Hypothalamus (tissue), 51 donors: ENCODE measurements at places on chromosomes 11 and 22.

DNA sequence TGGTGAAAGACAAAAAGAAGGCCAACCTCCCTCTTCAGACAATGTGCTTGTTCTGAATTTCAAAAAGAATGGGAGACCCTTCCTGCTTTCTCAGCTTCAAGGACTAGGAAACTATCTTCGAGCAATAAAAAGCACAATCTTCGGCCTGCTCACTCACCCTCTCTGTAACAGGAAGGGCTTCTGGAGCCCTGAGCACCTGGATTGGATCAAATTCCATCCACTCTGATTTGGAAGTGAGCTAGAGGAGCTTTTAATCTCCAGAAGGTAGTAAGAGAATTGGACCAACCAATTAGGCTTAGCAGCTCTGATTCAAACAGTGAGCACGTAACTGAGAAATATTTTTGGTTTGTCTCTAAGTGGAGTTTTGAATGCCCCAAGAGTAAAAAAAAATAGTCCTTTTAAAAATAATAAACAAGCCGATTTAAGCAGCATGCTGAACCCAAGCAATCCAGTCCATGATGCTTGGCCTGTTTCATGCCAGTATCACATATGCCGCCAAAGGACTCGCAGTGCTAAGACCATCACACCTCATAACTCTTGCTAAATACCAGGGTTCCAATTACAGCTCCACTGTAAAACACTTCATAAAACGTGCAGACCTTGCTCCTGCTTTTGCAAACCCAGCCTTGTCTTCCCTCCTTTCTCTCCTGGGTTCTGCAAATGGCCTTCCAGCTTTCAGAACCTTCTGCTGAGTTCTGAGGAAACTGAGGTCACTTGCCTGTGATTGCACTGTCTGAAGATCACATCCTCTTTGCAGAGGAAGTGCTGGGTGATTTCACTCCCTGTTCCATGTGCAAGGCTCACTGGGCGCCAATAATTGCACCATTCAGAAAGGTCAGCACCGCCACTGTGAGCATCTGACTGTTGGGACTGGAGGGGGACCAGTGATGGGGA is 74.4 kb downstream of the SLC1A2 start:
- no peak for DNase-seq

- no peak for DNase-seq
These were observed 545.4 kb downstream of the TBC1D22A start for GRCh38 chr22:47307822-47308221.

GRCh38 chr11:112355726-112356125 is 95.1 kb upstream of the PLET1 start:
- no peak for DNase-seq

- DNase-seq, result no peak
These were observed 5.2 kb downstream of the NUMA1 start for GRCh38 chr11:72075109-72075508.

- no peak for DNase-seq
These were observed 329.5 kb downstream of the MIAT start for GRCh38 chr22:26986884-26987283.

DNA sequence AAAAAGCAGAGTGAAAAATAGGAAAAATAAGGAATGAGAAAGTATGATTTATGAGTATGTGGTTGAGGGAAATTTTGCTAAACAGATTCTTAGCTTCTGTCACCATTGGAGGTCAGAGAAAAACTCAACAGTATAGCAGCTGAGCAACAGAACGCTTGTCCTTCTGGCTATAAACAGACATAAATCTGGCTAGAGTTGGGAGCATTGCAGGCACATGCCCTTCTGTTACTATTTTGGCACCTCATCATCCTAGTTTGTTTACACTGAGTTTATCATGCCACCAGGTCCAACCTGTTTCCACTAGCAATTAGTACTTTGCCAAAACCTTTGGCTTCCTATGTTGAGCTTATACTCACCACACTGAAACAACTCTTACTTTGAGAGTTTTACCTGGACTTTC is 6.9 kb downstream of the UBE4A start:
- DNase-seq, result no peak

DNA sequence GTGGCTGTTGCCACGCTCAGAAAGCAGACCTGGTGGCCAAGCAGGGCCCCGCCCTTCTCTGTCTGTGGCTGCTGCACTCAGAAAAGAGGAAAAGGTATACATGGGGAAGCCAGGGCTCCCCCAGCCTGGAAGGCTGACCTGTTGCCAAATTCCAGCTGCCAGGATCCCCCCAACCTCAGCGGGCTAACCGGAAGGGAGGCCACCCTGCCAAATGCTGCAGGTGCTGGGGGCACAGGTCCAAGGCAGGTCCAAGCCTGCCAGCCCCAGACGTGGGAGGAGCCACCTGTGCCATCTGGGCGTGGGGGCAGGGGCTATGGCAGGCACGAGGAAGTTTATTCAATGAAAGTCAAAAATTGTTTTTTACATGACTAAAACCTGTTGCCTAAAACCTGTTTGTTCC is 2.6 kb downstream of the NPTXR start:
- DNase-seq, result no peak

DNA sequence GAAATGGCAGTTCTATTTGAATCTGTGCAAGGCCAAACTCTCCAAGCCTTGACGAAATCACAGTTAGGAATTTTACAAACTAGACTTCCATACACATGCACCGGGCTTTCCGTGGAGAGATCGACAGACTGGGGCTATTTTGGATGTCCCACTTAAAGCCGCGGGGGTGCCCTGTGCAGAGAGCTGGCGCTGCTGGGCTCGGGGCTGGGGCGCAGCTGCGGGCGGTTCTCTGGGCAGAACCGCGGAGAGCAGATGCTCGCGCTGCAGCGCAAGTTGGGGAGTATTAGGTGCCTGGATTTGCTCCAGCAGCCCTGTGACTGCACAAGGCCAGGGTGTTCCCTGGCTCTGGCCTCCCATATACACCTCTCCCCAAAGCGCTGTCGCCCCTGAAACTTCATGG is 67.2 kb downstream of the SPATA19 start:
- no peak for DNase-seq

DNA sequence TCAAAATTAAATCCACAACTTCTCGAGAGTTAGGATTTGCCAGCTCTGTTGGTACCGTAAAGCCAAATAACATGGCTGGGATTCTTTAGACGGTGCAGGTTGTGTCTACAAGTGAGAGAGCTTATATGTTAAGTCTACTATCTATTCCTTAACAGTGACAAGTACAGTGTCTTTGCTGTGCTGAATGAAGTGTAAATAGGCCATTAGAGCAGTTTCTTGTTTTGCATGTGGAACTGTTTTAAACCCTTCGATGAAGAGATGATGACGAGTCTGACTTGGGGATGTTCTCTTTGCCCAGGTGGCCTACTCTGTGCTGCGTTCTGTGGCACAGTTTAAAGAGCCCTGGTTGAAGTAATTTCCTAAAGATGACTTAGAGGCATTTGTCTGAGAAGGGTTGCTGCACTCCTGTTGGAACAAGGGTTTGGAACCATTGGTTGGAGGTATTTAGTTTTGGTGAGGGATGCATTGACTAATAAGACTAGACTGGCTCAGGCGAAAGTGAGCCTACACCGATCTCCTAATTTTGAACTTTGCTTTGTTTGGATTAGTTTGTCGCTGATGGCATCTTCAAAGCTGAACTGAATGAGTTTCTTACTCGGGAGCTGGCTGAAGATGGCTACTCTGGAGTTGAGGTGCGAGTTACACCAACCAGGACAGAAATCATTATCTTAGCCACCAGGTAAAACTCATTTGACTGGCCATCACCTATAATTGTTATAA is 988 bp downstream of the RPS3 start:
- DNase-seq, result no peak

DNA sequence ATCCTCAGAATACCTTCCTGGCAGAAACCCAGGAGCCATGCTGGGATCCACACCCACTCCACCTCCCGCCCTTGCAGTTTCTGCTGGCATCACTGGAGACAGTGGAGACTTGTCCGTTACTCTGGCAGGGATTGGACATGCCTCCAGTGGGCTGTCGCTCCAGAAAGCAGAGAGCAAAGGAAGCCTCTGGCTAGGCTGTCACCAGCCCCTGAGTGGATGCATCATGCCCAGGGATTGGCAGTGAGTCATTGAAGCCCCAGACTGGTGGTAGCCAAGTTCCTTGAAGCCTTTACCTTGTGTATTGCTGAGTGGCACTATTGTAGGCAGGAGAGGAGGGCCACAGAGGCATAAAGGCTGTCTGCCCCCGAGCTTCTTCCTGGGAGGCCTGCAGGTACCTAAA is 34.8 kb upstream of the E2F8 start:
- DNase-seq, result no peak

DNA sequence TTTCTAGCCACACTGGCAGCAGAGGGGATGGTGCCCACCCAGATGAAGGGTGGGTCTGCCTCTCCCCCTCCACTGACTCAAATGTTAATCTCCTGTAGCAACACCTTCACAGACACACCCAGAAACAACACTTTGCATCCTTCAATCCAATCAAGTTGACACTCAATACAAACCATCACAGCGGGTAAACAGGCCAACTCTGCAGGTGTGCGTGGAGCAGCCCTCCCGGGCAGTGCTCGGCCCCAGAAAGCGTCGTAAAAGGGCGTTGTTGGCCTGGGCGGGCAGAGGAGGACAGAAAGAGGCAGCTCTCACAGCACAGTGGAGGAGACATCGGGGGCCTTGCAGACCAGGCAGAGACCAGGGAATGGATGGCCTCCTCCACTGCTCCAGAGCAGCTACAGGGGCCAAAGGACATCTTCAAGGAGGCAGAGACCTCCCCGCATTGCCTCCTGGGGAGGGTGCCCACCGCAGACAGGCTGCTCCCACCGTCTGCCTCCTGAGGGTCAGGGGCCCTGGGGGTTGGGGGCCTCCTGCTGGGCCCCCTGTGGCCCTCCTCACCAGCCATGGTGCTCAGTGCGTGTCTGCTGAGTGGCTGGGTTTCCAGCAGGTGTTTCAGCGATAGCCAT is 56.1 kb upstream of the FADD start:
- DNase-seq, result no peak

DNA sequence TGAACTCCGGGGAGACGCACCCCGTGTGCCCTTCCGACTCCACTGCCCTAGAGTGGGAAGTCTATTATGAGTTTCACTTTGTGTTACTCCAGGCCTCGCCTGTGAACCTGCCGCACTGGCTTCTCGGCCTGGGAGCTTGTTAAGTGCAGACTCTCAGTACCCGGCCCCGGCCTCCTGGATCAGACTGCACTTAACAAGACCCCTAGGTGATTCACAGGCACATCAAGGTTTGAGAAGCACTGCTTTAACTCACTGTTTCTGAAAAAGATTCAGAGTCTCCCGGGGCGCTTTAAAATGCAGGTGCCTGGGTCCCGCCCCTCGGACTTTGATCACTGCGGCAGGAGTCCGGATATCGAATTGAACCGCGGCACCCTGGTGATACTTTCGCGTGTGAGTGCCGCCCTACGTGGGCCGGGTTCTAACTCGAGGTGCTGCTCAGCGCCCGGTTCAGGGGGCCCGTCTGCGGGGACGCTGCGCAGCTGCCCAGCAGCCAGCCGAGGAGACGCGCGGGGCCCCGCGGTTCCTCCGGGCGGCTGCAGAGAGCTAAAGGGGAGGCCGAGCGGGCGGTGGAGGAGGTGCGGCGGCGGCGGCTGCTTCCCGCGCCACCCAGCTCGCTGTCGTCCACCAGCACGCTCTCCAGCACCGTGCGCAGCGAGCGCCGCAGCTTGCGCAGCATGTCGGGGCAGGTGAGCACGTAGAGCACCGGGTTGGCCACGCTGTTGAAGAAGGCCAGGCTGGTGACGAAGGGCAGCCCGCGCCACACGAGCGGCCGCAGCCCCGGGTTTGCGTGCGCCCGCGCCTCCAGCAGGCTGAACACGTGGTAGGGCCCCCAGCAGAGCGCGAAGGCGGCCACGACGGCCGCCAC is 3.4 kb downstream of the PTGDR2 start:
- DNase-seq, result no peak
